ENCODE measurements at places on chromosomes 3 and 15.

DNA sequence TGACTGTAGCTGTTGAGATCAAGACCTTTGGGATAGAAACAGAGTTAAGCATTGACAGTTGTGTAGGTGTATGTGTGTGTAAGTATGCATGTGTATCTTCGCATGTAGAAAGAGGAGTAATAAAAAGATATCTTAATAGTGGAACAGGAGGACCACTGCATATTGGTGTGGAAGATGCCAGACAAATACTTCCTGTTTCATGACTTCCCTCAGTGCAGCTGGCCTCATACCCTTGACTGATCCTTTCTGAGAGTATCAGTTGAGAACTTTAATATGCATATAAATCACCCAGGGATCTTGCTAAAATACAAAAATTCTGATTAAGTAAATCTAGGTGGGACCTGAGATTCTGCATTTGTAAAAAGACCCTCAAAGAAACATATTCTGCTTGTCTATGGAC, 8.5 kb upstream of the ZBED2 start:
- no peak overlapping the region for H3K4me3 ChIP-seq
- DNase-seq = peak; percentile 33
- peaks cover 13% of the 10 kb centered on the region for H3K36me3 ChIP-seq
- peaks cover 16% of the 10 kb centered on the region for H3K4me1 ChIP-seq

DNA sequence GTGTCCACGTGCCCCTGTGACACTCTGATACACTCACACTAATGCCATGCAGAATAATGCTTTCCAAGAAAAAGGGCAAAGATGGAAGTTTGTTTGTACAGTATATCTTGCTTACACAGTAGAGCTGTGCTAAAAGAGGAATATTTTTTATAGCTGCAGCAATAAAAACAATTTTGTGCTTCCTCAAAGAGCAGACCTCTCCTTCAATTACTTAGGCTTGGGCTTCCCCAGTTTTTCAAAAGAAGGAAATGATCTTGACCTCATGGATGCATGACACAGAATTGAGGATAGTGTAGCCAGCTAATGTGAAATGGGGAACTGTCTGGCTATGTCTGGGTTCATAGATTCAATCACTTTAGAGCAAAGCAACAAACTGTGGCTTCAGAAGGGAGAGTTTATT, 137.4 kb downstream of the STT3B start:
- DNase-seq = no peak
- no peak overlapping the region for H3K4me3 ChIP-seq
- H3K36me3 ChIP-seq = peaks cover 94% of the 10 kb centered on the region
- H3K27me3 ChIP-seq = no peaks in the 10 kb centered on the region
- H3K4me1 ChIP-seq = no peaks in the 10 kb centered on the region

- no peaks in the 10 kb centered on the region for H3K36me3 ChIP-seq
- H3K4me1 ChIP-seq = peaks cover 4% of the 10 kb centered on the region
- no peak overlapping the region for H3K27ac ChIP-seq
- H3K27me3 ChIP-seq = no peaks in the 10 kb centered on the region
- no peak for DNase-seq
- no peak overlapping the region for H3K4me3 ChIP-seq
Measured at GRCh38 chr15:77386626-77387025, 33.3 kb downstream of the PEAK1 start.

- H3K27me3 ChIP-seq = peaks cover 17% of the 10 kb centered on the region
- no peak for DNase-seq
- H3K27ac ChIP-seq = no peak overlapping the region
- no peaks in the 10 kb centered on the region for H3K4me1 ChIP-seq
- H3K36me3 ChIP-seq = no peaks in the 10 kb centered on the region
Measured at GRCh38 chr3:131360191-131360755, 21.3 kb upstream of the NUDT16 start.

DNA sequence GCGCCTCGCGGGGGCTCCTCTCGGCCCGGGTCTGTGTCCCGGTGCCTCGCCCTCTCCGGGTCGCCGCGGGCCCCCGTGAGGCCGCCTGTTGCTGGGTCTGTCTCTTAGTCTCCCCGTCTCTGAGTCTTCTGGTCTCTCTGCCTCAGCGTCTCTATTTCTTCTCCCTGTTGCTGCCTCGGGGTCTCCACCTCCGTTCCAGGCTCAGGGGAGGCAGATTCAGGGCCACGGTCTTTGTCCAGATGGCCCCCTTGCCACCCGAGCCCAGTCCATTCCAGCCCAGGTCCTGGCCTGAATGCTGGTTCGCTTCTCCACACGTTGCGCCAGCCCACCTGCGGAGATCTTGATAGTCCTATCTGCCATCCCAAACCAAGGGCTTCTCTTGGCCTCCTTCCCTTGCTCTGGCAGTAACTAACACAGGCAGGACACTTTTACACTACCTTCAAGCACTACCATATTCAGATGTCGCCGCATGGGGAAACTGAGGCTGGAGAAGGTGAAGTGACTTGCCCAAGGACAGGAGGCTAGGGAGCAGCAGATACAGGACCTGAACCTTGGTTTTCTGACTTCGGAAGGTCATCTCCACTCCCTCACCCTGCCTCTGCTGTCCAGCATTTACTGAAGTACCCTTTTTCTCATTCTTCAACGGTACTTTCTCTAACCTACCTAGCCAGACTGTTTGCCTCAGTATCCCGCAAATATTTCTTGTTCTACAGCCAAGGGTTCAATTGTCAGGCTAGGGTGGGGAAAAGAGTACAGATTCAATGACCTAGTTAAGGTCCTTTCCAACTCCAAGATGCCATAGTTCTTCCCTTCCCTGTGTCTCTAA, 616 bp upstream of the IGDCC4 start:
- peaks cover 47% of the 10 kb centered on the region for H3K27me3 ChIP-seq
- H3K27ac ChIP-seq = no peak overlapping the region
- no peak overlapping the region for H3K4me3 ChIP-seq

- no peak for DNase-seq
- H3K4me3 ChIP-seq = no peak overlapping the region
- H3K4me1 ChIP-seq = no peaks in the 10 kb centered on the region
- no peaks in the 10 kb centered on the region for H3K27me3 ChIP-seq
- no peak overlapping the region for H3K27ac ChIP-seq
Measured at GRCh38 chr3:63521657-63522056, 130.8 kb upstream of the SNTN start.

- no peaks in the 10 kb centered on the region for H3K27me3 ChIP-seq
- no peaks in the 10 kb centered on the region for H3K36me3 ChIP-seq
- H3K27ac ChIP-seq = no peak overlapping the region
Measured at GRCh38 chr3:67534594-67534993, 119.8 kb downstream of the SUCLG2 start.

DNA sequence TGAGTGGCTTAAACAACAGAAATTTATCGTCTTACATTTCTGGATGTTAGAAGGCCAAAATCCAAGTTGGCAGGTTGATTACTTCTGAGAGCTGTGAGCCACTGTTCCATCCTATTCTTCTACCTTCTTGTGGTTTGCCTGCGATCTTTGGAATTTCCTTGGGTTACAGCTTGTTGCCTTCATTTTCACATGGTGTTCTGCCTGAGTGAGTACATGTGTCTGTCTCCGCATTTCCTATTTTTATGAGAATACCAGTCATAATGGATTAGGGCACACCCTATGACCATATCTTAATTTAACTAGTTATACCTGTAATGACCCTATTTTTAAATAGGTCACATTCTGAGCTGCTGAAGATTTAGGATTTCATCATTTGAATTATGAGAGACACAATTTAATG, 294.3 kb downstream of the CNTN4 start:
- H3K27ac ChIP-seq = no peak overlapping the region
- H3K4me3 ChIP-seq = no peak overlapping the region

DNA sequence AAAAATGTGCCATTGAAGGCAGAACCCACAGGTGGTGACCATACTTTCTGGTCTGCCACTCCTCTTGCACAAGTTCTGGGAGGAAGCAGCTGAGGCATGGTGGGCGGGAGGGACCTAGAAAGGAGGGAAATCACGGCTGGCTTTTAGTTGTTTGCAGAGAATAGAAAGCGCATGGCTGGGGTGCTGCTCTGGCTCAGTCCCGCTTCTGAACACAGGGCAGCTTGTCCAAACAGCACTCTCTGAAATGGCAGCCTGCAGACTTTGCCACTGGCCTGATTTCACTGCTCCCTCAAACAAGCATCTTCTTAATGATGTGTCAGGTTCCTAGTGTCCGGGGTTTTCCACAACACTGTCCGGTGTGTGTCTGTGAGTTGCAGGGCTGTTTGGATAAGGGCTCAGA, 76.7 kb downstream of the AAGAB start:
- H3K4me1 ChIP-seq = no peaks in the 10 kb centered on the region
- H3K27ac ChIP-seq = no peak overlapping the region
- H3K36me3 ChIP-seq = peaks cover 1% of the 10 kb centered on the region
- no peak for DNase-seq
- no peak overlapping the region for H3K4me3 ChIP-seq

GRCh38 chr3:39137991-39138803, 15.2 kb downstream of the CSRNP1 start:
- DNase-seq = no peak
- peaks cover 27% of the 10 kb centered on the region for H3K4me1 ChIP-seq
- H3K27me3 ChIP-seq = no peaks in the 10 kb centered on the region
- H3K4me3 ChIP-seq = no peak overlapping the region
- H3K27ac ChIP-seq = no peak overlapping the region
- no peaks in the 10 kb centered on the region for H3K36me3 ChIP-seq

DNA sequence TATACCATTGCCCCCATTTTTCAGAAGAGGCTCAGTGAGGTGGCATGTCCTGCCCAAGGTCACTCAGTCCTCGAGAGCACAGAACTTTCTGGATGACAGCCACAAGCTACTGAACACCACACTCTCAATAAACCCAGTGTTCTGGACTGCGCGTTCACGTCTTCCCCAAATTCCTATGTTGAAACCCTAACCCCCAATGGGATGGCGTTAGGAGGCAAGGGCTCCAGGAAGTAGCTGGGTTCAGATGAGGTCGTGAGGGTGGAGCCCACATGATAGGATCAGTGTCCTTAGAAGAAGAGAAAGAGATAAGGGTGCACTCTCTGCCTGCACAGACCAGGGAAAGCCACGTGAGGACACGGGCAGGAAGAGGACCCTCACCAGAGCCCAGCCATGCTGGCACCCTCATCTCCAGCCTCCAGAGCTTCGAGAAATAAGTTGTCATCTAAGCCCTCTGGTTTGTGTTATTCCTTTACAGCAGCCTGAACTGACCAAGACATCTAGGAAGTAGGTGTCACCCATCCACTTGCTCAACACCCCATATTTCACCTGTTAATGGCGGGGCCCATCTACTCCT, 324.0 kb downstream of the UACA start:
- no peaks in the 10 kb centered on the region for H3K36me3 ChIP-seq
- no peak overlapping the region for H3K4me3 ChIP-seq
- no peak overlapping the region for H3K27ac ChIP-seq
- no peaks in the 10 kb centered on the region for H3K27me3 ChIP-seq
- peaks cover 24% of the 10 kb centered on the region for H3K4me1 ChIP-seq
- no peak for DNase-seq

GRCh38 chr3:194084284-194084683, 51.7 kb upstream of the HES1 start:
- peaks cover 2% of the 10 kb centered on the region for H3K27me3 ChIP-seq
- DNase-seq = peak; percentile 55
- no peaks in the 10 kb centered on the region for H3K36me3 ChIP-seq
- H3K4me3 ChIP-seq = no peak overlapping the region
- H3K4me1 ChIP-seq = peaks cover 19% of the 10 kb centered on the region

GRCh38 chr3:127987309-127987995, 64.8 kb upstream of the SEC61A1 start:
- no peaks in the 10 kb centered on the region for H3K36me3 ChIP-seq
- H3K4me3 ChIP-seq = no peak overlapping the region
- H3K27ac ChIP-seq = no peak overlapping the region
- H3K27me3 ChIP-seq = no peaks in the 10 kb centered on the region

DNA sequence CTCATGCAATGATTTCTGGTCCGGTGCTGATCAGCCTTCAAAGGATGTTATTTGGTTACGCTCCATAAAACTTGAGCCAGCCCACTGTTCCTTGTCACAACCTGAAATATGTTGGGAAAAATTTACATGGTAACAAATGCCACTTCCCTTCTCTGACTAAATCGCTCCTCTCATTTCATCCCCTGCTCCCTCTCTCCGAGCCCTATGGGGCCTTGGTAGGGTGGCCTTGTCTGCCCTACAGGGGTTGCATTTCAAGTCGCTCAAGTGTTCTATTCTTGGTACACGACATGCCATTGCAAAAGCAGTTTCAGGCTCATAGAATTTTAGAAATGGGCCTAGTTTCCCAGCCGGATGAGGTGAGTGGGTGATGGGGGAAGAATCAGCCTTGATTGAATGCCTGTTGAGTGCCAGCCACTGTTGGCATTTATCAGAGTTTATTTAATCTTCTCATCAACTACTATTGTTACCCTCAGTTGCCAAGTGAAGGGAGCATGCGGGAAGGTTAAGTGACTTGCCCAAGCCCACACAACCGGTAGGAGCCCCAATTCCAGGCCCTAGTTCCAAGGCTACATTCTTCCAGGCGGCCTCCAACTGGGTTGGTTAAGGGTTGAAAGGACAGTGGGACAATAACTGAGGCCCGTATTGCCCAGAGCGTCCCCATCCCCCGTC, 961 bp upstream of the ABHD2 start:
- H3K27me3 ChIP-seq = no peaks in the 10 kb centered on the region
- H3K36me3 ChIP-seq = no peaks in the 10 kb centered on the region
- H3K27ac ChIP-seq = peak overlapping the region; percentile 42

- DNase-seq = no peak
- H3K4me3 ChIP-seq = no peak overlapping the region
- no peaks in the 10 kb centered on the region for H3K36me3 ChIP-seq
- H3K27ac ChIP-seq = no peak overlapping the region
Measured at GRCh38 chr3:182671541-182671940, 121.8 kb upstream of the ATP11B start.

GRCh38 chr3:177379045-177379444, 181.8 kb upstream of the TBL1XR1 start:
- no peaks in the 10 kb centered on the region for H3K36me3 ChIP-seq
- no peaks in the 10 kb centered on the region for H3K27me3 ChIP-seq
- H3K4me3 ChIP-seq = no peak overlapping the region
- no peak overlapping the region for H3K27ac ChIP-seq
- peaks cover 22% of the 10 kb centered on the region for H3K4me1 ChIP-seq

DNA sequence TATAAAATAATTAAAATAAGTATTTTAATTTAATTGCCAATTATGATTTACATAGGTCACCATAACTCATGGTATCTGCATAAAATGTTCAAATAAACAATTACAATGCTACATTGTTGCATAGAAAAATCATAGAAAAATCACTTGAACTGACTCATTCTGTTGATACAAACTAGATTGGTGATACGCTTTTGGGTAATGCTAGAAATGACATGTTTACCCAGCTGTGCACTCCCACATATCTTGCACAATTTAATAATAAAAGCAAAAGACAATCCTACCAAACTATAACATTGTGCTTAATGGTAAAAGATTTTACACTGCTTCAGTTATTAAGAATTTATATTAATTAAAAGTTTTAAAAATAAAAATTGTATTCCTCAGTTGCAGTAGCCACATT, 45.8 kb upstream of the FBXL22 start:
- no peak overlapping the region for H3K27ac ChIP-seq
- no peak for DNase-seq
- H3K4me1 ChIP-seq = peaks cover 9% of the 10 kb centered on the region
- H3K27me3 ChIP-seq = no peaks in the 10 kb centered on the region
- peaks cover 10% of the 10 kb centered on the region for H3K36me3 ChIP-seq

DNA sequence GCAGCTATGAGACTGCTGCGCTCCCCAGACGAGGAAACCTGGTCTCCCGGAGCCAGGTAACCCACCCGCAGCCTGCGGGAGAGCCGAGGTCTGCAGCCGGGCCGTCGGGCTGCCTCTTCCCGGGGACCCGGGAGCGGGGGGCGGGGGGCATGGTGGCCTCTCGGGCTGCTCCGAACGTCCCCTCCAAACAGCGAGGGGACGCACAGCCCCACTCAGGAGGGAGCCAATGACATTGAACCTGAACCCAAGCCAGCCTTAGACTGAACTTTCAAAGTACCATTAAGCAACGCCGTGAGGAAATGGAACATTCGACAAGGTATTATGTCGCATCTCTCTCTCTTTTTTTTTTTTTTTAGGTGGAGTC, 29.8 kb upstream of the ALDH1A3 start:
- no peak for DNase-seq
- H3K4me1 ChIP-seq = peaks cover 12% of the 10 kb centered on the region
- H3K4me3 ChIP-seq = peak overlapping the region; percentile 65
- no peaks in the 10 kb centered on the region for H3K36me3 ChIP-seq
- H3K27me3 ChIP-seq = peaks cover 10% of the 10 kb centered on the region
- H3K27ac ChIP-seq = no peak overlapping the region

Data from B cell (primary cell).